ENCODE measurements at places on chromosomes 7 and 10. TPM values are rescaled to one million over a fixed set of nuclear protein-coding genes. Genes with fewer than 3 reads are reported as not detected.
A peak's percentile ranks its signal among the peaks of the same experiment; 100 is the strongest.

DNA sequence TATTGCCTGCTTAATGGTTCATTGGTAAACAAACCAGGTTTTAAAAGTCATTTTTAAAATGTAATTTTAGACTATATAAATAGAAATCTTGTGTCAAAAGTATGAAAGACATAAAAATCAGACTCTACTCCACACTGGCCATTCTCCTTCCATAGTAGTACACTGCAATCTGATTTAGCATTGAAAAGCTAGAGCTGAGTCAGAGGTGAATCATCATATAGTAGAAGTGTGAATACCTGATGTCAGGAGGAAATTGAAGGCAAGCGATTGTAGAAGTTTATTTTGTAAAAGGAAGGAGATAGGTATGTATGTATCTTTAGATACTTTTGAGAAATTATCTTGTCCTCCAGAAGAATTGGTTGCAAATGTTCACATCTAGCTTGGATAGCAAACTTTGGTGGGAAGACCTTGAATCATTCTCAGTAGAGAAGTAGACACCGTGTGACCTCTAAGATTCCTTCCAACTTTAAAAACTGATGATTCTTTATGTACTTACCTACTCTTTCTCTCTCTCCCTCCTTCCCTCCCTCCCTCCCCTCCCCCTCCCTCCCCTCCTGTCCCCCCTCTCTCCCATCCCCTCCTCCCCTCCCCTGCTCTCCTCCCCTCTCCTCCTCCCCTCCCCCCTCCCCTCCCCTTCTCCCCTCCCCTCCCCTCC is 88.1 kb downstream of the BTAF1 start:
- no peak overlapping the region for H3K27ac ChIP-seq
- no peaks in the 10 kb centered on the region for H3K36me3 ChIP-seq
- no peaks in the 10 kb centered on the region for H3K27me3 ChIP-seq
- no peak for DNase-seq
- H3K4me3 ChIP-seq, result no peak overlapping the region

- H3K4me1 ChIP-seq, result no peaks in the 10 kb centered on the region
- no peak overlapping the region for H3K4me3 ChIP-seq
- peaks cover 16% of the 10 kb centered on the region for H3K36me3 ChIP-seq
Observed at GRCh38 chr7:253581-254336, 36.2 kb upstream of the FOXL3 start.

- DNase-seq, result no peak
- peak overlapping the region; percentile 97 for H3K27ac ChIP-seq
- H3K27me3 ChIP-seq, result no peaks in the 10 kb centered on the region
- H3K4me3 ChIP-seq, result peak overlapping the region; percentile 55
- H3K36me3 ChIP-seq, result peaks cover 34% of the 10 kb centered on the region
- peaks cover 46% of the 10 kb centered on the region for H3K4me1 ChIP-seq
Observed at GRCh38 chr10:3850999-3851937, 66.3 kb upstream of the KLF6 start.

DNA sequence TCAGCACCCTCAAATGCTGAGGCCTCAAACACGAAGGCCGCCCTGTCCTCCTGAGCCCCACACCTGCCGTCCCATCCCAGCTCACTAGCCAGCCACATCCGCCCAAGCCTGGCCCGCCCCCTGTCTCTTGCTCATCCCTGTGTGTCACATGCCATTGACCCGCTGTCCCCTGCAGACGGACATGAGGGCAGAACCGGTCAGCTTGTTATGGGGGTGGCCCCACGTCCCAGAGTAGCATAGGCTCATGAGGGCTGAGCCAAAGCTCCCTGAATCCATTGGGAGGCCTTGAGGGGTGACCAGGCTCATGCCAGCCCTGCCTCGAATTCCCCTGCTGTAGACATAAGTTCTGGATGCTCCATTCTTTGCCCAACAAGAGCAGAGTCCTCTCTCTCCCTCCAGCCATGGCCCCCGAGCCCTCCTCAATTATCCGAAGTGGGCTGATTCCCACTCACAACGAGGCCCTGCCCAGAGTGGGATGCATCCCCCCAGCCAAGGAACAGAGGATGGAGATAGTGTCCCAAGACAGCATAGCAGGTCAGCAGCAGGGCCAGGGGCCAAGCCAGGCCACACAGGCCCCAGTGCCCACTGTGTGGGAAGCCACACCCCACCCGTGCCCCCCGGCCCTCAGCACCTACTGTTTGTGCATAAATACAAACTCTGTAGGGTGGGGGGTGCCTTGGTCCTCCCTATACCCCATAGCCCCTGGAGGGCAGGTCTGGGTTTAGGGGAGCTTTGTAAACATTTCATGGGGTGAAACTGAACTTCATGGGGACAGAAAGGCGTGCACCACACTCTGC is 42.1 kb downstream of the EBF3 start:
- no peak overlapping the region for H3K4me3 ChIP-seq
- no peak for DNase-seq
- H3K36me3 ChIP-seq, result no peaks in the 10 kb centered on the region
- H3K27me3 ChIP-seq, result no peaks in the 10 kb centered on the region

The AGR2 gene
- total RNA-seq, result 378 TPM
